ENCODE measurements at places on chromosomes 6 and 20.

DNA sequence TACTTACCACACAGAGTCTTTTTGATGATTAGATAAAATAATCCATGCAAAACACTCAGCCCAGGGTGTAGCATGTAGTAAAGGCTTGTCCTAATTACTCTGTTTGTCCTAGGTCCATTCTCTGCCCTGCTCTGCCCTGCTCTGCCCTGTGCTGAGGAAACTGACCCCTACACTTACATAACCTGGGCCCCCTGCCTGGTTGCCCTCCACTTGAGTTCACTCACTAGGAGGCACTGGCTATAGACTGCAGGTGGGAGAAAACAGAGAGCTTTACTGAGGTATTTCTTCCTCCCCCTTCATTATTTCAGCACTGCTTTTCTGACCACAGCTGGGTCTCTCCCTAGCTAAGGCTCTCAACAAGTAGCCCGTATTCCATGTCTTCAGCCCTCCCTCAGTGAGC is 70.9 kb upstream of the TBX18 start:
- DNase-seq, result no peak

DNA sequence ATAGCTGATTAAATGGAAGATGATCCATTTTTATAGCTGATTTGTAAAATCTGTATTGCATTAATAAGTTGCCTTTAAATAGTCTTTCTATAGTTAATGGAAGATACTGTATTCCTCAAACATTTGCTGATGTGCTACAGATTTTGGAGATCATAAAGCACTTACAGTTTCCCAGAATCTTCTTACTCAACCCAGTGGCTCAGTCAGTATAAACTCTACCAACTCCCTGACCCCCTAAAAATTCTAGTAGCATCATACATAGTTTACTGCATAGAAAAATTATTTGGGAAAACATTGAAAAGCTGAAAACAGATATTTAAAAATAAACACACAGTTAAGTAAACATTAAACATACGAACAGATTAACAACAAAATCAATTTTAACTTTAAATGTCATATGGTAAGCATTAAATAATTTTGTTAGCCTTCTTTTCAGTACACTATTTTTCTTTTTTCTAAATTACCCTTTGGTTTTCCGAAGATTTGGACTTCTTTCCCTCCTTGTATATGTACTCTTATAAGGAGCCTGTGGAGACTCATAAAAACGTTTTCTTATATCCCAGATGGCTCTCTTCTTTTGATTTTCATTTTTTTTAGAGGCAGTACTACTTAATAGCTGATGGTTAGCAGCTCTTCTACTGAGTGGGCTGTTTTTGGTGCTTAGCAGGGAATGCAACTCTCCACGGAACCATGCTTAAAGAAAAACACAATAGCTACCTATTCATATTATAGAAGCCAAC is 62.7 kb upstream of the BMP5 start:
- DNase-seq, result no peak

DNA sequence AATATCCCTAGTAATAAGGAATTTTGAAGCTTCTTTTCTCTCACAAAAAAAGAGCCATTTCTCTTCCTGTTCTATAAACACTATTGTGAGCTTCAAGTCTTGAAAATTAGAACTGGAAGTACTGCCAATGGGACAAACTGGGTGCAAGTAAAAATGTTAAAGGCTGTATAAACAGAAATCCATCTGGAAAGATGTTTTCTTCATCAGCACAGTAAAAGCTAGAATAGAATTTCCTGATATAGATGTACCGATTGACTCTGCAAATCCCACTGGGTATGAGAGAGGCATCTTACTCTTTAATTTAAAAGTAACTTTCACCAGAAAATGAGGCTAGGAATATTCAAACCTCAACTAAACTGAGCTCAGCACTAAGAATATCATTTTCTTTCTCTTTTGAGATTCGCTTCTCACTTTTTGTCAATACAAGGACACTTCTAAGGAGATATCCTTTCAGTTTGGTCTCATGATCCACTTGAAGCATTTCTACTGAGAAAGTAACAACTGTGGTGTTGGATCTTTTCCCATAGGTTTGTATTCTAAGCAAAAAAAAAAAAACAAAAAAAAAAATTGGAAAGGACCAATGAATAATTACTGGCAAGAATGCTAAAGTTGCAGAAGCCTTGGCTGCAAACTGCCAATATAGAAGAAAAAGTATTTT is 169.0 kb upstream of the PRDM1 start:
- DNase-seq, result no peak

DNA sequence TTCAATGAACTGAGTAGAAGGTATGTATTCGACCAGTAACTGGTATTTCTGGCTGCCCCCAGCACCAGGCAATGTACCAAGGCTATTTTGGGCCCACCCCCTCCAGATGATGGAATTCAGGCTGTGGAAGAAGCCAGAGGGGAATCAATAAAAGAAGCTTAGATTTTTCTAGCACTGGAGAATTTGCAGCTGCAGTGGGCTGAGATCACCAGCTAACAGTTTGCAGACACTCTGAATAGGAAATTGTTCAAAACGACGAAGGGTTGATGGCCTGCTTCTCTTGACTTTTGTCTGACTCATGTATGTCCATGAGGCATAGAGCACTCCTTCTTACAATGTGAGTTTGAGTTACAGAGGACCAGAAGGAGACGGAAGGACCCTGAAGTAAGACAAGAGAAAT is 32.4 kb upstream of the FBXO9 start:
- DNase-seq, result no peak

DNA sequence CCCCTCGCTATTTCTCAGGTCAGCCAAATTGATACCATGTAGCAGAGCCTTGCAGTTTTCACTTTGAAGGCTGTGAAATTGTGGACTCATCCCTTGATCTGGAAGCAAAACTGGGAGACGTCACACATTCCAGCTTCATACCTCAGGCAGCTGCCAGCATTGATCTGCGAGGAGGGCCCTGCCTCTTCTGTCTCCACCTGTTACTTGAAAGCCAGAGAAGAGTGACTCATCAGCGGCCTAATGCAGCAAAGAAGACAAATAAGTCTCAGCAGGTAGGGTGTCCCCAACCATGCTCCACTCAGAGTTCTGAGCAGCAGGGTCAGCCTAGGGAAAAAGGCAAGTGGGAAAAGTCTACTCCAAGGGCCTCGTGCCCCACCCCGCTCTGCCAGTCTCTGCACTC is 69.4 kb upstream of the BMP2 start:
- no peak for DNase-seq
